ENCODE measurements at places on chromosomes 11 and 22.
A peak's percentile ranks its signal among the peaks of the same experiment; 100 is the strongest.

DNA sequence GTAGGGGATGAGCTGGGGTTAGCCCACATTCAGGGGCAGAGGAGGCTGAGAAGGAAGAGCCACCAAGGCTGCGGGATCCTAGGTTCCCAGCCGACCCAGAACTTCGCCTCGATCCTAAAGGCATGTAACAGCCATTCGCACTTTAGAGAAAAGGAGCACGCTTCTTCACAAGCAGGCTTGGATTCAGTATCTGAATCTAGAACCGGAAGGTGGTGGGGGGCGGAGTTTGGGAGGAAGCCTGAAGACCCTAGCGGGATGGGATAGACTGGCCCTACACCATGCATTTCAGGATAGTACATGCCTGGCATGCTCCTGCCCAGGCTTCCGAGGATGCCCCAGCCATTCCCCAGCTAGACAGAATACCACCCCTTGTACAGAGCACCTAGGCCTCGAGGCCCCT is 4.4 kb downstream of the SCARF2 start:
- no peak for DNase-seq

DNA sequence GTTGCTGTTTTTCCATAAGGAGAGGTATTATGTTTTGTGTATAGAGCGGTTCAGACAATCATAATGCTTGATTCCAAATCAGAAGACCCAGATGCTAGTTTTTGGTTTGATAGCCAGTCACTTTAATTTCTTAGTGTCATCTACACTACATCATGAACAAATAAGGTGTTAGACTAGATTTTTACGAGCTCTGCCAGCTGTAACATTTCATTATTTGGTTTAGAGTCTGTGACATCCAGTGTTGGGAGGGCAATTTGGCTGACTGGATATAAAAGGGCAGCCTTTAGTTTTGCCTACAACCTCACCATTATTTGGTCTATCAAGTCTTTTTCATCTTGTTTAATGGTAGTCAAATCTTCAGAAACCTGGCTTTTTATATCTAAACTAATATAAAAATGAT is 30.2 kb upstream of the FBXO3 start:
- no peak for DNase-seq

DNA sequence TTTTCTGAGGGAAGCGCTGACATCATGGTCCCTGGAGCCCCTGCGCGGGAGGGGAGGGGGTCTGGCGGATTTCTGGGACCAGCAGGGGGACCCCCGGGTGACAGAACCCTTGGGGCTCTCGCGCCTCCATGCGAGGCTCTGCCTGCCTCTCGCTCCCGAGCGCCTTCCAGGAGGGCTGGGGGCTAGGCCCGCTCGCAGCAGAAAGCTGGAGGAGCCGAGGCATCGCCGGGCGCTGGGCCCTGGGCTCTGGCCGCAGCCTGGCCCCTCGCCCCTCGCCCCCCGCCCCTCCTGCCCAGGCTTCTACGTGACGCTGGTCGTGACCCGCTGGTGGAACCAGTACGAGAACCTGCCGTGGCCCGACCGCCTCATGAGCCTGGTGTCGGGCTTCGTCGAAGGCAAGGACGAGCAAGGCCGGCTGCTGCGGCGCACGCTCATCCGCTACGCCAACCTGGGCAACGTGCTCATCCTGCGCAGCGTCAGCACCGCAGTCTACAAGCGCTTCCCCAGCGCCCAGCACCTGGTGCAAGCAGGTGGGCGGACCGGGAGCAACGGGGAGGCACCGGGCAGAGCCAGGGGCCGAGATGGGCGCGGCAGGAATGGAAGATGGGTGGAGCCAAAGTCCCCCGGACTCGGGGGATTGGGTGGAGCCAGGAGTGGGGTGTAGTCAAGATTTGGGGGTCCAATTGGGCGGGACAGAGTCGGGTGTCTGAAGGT is 5.4 kb downstream of the BEST1 start:
- no peak for DNase-seq

DNA sequence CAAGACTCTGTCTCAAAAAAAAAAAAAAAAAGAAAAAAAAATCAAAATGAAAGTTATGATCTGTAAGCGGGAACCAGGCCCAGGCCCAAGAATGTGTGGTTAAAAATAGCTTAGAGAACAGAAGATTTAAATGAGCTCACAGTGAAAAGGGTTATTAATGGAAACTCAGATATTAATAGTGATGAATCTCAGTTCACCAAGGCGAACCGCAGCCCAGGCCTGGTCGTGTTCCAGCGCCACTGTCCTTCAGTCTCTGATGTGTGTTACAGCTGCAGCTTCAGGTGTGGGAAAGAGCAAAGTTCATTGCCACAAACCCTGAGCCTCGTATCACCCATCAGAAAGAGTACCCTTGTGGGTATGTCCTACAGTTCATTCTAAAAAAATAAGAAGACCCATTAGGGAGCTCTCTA is 107.1 kb downstream of the GAB2 start:
- DNase-seq, result no peak

GRCh38 chr22:37533995-37534394 is 14.8 kb upstream of the CARD10 start:
- DNase-seq, result no peak

DNA sequence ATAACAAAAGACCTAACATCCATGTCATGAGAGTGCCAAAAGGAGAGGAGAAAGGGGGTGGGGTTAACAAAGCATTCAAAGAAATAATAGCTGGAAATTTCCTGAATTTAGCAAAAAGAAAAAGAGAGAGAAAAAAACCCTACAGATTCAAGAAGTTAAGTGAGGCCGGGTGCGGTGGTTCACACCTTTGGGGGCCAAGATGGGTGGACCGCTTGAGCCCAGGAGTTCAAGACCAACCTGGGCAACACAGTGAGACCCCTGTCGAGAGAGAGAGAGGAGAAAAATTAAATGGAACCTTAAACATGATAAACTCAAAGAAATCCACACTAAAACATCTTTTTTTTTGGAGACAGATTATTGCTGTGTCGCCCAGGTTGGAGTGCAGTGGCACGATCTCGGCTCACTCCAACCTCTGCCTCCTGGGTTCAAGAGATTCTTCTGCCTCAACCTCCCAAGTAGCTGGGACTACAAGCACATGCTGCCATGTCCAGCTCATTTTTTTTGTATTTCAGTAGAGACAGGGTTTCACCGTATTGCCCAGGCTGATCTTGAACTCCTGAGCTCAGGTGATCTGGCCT is 8.9 kb upstream of the CLDN5 start:
- no peak for DNase-seq

GRCh38 chr11:124238512-124238911 is 2.4 kb upstream of the OR8G1 start:
- no peak for DNase-seq

DNA sequence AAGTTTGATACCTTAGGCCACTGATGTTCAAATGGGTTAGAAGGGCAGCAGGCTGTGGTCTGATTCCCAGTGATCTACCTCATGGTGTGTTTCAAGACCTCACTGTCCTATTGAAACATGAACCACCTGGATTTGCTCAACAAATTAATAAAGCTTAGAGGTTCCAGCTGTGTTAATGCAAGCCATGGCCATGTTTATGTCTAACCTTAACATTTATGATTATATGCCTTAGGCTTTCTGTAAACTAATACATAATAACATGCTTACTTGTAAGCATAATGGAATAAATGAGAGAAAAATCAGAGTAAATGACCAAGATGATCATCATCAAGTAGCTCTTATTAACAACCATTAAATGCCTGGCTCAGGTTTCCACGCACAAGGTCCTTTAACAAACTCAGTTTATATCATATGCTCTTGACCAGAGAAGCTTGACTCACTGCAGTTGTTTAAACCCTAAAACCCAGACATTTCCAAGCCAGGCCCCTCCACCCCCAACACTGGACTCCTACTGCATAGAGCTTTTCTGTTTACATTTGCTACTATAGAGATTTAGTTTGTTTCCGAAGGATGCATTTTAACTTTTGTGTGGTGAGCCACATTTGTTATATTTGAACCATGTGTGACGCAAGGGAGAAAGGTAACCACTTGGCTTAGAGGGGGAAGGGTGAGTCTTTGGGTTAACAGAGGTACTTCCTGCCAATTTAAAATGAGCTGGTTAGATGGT is 43.7 kb downstream of the KREMEN1 start:
- no peak for DNase-seq

DNA sequence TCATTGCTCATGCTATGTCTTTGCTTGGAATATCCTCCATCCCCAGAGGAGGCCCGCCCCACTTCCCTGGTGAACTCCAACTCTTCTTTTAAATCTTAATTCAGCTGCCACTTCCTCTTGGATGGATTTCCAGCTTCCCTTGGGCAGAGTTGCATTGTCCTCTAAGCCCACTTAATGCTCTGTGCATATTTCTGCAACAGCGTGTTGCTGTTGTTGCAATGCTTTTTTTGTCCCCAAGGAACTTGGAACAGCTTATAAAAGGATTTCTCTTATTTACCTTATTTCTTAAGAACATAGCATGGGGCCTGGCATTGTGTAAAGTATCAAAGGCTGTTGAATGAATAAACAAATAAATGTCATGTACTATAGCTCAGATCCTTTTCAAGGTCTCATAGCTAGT is 507.4 kb downstream of the METTL15 start:
- DNase-seq, result no peak

DNA sequence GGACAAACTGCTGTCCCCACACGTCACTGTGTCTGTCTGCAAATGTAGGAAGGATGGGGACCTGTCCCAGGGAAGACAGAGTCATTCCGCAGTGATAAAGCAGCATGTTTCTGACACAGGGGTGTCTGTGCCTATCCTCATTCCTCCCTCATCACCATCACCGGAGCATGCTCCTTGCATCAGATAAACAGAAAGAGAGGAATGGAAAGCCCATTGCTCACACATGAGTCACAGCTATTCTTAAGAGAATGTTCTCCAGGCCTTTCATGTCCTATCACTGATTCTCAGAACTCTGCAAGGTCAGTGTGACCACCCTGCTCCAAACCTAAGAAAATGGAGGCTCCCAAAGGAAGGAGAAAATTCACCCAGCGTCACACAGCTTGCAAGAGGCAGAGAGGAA is 38.9 kb downstream of the ZNF195 start:
- DNase-seq, result no peak

DNA sequence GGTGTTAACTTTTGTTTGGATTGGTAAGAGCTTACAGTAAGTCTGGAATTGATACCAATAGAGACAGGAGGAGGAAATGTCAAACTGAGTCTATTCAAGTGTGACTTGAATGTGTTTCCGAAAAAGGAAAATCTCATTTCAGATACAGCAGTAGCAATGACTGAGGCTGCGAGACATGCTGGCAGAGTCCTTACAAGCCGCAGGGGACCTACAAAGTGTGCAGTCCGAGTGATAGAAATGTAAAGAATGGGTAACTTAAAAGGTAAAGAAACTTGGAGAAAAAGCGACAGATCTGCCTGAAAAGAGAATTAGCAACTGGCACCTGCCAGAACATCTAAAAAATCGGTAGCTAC is 444 bp downstream of the CWF19L2 start:
- peak; percentile 12 for DNase-seq

GRCh38 chr11:113675565-113675964 is 30.5 kb downstream of the TMPRSS5 start:
- no peak for DNase-seq

DNA sequence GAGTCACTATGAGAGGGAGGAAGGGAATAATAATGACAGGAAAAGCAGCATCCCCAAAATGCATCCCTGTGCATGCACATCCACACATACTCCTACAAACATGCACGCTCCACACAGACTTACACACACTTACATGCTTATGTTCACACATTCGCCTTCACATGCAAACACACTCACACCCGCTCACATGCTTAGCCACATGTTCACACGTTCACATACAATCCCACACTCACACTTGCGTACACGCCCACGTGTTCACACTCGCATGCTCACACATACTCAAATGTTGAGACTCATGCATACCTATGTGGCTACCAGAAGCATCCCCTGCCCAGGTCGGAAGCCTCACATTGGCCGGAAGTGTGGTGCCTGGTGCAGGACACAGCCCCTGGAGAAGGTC is 372.1 kb downstream of the MN1 start:
- DNase-seq, result no peak

DNA sequence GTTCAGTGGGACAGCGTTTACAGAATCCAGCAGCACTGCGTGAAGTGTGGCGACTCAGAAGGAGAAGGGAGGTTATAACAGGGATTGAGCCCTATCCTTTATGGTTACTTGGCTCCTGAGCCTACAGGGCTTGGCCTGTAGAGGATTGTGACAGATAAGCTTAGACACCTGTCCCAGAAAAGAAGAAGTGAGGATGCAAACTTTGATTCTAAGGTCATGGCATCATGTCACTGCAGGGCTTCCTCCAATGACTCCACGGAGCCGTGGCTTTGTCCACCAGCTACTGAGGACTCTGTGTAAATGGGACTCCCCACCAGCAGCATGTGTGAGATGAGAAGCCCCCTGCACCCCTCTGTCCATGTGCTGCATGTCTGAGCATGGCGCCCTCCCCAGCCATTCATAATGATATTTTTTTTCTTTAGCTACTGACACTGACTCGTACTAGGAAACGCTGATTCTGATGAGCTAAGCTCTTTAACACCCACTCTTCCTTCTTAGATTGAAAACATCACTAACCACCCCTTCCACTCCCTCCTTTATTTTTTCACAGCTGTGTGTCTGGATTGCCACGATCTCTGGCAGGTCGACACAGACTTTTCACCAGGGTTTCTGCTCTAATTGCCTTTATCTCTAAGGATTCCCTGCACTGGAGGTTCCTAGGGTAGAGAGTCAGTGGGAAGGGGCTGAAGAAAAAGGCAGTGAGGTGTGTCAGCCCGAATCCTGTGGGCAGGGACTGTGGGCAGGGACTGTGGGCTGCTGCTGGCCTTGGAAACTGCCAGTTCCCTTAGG is 65.5 kb upstream of the TTC12 start:
- no peak for DNase-seq

DNA sequence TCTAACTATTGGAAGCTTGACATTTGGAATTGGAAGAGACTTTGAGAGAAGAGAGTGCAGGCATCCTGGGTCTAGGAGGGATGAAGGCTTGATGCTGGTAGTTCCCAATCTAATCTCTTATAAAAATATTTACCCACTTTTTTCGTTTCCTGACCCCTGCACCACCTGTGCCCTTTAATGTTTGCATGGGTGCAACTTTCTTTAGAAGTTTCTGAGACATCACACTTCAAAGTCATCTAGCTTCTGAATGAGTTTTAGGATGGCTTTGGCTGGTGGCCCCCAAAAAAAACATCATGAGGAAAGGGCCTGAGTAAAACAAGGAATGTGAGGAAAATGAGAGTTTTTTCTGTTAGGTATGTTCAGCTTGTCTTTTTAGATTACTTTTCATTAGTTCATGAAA is 1.1 kb downstream of the POLD3 start:
- DNase-seq, result no peak

All from effector memory CD8-positive, alpha-beta T cell (primary cell).